BJ (cell line): ENCODE measurements at places on chromosomes 2 and 18.

- DNase-seq: no peak
Measured at GRCh38 chr2:86412007-86412406, 29.2 kb upstream of the KDM3A start.

GRCh38 chr2:223786236-223786635 is 51.1 kb downstream of the AP1S3 start:
- DNase-seq: no peak

DNA sequence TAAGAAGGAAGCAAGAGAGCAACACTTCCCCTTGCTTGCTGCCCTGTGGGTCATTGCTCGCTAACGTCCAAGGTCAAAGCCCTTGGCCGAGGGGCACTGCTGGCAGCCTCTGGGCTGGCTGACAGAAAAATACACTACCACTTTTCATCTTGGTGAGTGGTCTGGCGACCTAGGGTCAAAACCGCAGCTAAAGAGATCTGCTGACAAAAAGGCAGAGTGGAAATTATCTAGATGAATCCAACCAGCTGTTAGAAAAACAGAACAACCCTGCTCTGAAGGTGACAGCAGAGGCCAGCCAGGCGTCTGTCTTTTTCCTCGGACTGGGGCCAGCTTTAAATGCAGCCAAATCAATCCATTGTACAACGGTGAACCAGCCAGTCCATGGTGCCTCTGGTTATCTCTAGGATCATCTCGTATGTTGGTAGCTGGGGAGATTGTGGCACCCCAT is 92.6 kb downstream of the CD8B2 start:
- DNase-seq: no peak

DNA sequence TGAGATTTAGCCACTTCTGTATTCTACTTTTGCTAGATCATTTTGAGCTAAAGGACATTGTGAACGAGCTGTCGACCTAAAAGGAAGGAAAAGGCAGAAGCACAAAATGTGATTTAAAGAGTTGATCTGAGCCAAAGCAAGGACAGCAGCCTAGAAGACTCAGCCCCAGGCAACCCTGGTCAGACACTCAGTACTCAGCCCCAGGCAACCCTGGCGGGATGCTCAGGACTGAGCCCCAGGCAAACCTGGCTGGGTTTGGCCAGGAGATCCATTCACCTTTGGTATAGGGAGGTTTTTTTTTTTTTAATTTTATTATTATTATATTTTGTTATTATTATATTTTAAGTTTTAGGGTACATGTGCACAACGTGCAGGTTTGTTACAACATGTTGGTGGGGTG is 34.3 kb upstream of the PXDN start:
- no peak for DNase-seq
